Karpas-422 (cell line): ENCODE measurements at places on chromosomes 16 and 17.

DNA sequence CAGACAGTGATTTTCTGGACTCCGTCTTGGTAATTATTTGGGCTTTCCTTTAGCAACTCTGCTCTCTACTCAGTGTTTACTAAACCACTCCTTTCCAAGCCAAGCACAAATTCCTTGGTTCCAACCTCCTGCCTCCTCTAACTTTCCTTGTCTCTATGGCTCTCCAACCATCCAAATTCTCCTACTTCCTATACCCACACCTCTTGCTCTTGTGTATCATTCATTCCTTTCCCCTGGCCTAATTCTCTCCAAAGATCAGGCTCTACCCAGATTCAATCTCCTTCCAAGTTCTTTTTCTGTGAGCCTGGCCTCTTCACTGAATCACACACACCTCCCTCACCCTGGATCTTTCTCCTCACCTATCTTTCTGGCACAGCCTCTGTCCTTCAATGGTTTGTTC, 1.1 kb downstream of the NEURL4 start:
- DNase-seq: no peak

- no peak for DNase-seq
These were observed 231.7 kb downstream of the HAPSTR1 start for GRCh38 chr16:9323170-9323569.

- DNase-seq: no peak
These were observed 90.7 kb downstream of the PITPNC1 start for GRCh38 chr17:67467500-67468455.

- no peak for DNase-seq
These were observed 201.1 kb upstream of the ASIC2 start for GRCh38 chr17:33494151-33494550.

GRCh38 chr17:27361695-27362094, 67.8 kb downstream of the WSB1 start:
- no peak for DNase-seq

DNA sequence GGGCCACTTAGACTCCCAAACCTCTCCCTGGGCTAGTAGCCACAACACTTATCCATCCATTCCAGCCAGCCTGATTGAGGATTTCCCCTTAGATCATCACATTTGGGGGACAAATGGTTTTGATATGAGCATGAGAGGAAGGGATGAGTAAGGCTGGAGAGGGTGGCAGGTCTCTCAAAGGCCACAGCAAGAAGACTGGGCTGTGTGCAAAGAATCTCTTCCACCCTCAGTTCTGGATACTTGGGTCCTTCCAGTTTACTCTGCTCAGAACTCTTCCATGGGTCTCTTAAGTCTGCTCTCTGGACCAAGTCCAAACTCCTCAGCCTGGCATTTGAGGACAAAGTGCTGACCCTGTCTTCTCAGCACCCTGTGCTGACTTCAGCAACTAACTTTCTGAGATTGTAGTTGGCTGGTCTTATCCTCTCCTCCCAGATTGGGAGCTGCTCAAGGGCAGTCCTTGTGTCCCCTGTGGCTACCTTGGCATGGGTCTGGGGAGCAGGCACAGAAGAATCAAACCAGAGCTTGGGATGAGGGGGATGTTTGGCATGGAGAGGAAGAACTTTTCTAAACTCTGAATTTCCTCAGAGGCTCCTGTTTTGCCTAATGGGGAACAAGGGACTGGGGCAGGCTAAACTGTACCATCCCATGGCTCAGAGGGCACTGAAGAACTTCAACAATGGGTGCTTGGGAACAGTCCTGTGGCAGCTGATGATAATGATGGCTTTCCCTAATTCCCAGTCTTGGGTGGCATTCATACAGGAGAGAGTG, 3.1 kb upstream of the NFATC3 start:
- DNase-seq: no peak

DNA sequence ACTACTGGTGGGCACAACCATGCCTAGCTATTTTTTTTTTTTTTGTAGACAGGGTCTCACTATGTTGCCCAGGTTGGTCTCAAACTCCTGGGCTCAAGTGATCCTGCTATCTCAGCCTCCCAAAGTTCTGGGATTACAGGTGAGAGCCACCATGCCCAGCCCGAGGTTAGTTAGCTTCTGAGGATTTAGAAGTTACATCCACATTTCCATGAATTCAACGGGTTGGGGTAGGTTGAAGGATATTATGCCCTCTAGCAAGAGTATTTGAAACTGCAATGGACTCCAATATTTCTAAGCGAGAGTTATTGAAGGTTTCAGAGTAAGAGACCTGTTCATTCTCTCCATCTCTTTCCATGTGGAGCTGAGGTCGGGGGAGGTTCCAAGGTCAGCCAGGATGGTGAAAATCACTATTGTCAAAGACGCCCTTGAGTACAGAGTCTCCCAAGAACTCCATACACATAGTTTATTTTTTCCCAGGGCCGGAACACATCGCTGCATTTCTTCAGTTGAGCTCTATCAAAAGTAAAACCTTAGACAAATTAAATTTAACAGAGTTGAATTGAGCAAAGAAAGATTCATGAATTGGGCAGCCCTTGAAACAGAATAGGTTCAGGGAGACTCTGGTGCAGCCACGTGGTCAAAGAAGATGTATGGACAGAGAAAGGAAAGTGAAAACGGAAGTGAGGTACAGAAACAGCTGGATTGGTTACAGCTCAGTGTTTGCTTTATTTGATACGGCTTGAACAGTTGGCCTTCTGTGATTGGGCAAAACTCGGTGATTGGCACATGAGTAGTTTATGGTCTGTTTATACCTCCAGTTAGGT, 19.0 kb upstream of the ITPRIPL2 start:
- DNase-seq: peak; percentile 60

DNA sequence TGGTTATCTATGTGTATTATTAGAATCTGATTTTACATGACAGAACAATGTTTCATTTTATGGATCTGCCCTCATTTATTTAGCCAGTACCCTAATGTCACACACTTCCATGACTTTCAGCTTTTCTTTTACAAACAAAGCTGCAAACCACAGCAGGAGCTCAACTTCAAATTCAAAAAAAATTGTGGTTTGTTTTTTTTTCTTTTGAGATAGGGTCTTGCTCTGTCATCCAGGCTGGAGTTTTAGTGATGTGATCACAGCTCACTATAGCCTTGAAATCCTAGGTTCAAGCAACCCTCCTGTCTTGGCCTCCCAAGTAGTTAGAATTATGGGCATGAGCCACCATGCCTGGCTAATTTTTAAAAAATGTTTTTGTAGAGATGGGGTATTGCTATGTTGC, 8.2 kb upstream of the MPRIP start:
- DNase-seq: no peak

GRCh38 chr16:54194334-54194743, 92.2 kb downstream of the IRX3 start:
- DNase-seq: no peak

DNA sequence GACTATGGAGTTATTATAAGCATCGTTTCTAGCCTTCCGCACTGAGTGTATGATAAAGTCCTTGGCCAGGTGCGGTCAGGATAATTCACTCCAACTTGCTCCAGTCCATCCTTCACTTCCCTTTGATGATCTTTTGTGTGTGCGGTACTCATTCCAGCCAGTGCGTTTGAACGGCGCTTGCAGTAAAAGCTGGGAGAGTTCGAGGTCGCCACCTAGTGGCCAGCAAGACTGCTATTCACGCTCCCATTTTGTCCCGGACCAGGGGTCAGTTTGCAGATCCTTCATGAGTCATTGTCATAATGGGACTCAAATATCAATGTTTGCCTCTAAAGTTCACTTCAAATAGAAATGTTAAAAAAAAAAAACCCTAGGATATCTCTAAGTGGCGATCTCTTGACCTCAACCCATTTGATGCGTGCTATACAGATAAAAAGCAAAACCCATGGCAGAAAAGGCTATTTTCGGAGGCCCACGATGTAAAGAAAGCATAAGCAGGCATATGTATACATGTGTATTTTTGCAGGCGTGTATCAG, 417.1 kb downstream of the TMEM114 start:
- peak; percentile 86 for DNase-seq

- DNase-seq: peak; percentile 61
These were observed 83.4 kb downstream of the HIC1 start for GRCh38 chr17:2138318-2138717.

GRCh38 chr16:81823111-81823510, 44.0 kb downstream of the PLCG2 start:
- peak; percentile 88 for DNase-seq

DNA sequence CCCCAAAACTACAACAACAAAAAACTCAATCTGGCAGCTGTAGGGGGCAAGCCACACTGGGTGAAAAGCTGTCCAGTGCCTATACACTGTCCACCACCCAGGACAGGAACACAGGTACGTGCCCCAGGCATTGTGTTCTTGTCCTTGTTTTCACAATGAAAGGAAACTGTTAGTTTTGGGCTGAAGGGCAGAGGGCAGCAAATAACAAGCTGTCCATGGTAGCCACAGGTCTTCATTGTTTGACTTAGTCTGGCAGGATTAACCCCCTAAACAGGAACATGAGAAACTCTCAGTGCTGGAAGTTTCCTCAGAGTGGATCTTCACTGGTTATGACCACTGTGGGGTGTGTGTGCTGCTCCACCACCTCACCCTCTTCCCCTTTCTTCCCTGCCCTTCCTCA, 224.6 kb upstream of the N4BP1 start:
- DNase-seq: no peak

DNA sequence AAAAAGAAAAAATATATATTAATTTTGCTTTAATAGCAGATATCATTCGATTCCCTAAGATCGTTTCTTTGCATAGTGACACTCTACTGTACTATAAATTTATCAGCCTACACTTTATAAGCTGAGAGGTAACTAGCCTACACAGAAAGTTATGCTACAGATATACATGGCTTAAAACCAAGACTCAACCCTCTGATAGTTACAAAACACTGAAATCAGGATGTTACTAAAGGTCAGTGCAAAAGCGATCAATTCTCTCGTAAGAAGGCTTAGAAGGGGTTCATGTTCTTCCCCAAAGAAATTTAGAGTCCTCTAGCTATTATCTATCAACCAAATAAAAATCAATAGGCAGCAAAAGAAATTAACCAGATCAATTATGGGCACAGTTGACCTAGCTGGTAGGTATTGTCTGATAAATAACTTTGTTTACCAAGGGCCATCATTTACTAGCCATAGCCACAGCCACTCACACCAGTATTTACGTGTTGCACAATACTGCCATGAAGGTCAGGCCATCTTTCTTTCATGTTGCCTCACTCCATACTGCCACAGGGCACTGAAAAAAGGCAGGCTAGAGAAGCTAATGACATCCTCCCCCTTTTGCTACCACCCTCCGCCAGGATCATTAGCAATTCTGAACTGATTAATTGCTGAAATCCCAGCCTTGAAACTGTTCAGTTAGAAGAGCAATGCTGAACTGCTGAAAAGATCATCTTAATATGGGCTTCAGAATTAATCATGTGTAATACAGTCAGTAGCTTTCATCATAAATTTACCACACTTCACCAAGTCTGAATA, 43.7 kb downstream of the RND2 start:
- DNase-seq: no peak

- peak; percentile 63 for DNase-seq
These were observed 13.4 kb downstream of the GINS2 start for GRCh38 chr16:85675251-85675874.

DNA sequence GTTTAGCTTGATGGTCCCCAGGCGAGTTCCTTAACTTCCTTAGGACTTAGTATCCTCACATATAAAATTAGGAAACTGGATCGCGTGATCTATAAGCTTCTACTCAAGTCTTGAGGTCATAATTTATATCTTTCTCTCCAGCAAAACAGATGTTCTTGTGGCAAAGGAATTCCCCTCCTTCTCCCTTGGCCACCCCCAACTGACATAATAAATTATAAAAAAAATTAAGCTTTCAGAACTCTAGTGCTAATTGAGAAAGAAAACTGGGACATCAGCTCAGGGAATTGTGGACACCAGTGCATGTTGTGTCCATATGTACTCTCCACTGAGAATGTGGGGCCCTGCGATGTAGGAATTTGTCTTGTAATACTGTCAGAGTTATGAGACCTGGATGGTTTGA, 13.5 kb downstream of the GNAO1 start:
- no peak for DNase-seq

- no peak for DNase-seq
These were observed 774 bp downstream of the ENGASE start for GRCh38 chr17:79075446-79075750.

- DNase-seq: no peak
These were observed 257.5 kb downstream of the ENGASE start for GRCh38 chr17:79332011-79332554.

- DNase-seq: peak; percentile 95
These were observed 45.8 kb downstream of the AKAP1 start for GRCh38 chr17:57130708-57131461.

GRCh38 chr16:67677712-67678111, 11.1 kb downstream of the C16orf86 start:
- no peak for DNase-seq

DNA sequence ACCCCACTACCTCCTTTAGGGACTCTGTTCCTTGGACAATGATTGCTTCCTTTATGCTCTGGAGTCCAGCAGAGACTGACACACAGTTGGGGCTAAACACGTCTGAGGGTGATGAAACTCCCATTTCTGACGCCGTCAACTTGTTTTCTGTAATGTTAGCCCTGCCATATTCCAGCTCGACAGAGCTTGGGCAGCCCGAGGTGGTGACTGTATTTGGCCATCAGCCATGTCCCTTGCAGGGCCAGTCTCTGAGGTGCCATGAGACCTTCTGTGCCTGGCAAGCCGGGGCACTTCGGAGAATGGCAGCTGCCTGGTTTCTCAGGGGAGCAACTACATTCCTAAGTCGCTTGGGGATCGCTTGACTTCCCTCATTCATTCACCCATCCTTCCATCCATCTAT, 278.9 kb upstream of the TNRC6C start:
- DNase-seq: no peak

DNA sequence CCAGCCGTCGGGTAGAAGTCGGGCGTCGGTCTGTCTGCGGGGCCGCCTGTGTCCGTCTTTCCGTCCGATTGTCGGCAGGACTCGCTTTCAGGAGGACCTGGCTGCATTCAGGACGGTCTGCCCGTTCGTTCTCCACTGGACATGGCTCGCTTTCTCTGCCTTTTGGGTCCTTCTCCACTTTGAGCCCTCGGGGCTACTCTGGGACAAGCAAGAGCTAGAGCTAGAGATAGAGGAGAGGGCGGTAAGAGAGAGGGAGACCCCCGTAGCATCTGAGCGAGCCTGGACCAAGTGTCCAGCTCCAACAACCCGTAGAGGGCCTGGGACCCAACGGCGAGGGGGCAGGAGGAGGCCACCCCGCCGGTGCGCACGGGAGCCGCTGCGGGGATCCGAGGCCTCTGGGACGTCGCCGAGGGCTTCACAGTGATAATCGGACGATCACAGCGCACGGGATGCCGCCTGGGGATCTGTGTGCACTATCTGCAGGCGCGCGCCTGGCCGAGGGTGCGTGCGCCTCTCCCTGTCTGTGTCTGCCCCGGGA, 4.5 kb downstream of the TBX4 start:
- no peak for DNase-seq

DNA sequence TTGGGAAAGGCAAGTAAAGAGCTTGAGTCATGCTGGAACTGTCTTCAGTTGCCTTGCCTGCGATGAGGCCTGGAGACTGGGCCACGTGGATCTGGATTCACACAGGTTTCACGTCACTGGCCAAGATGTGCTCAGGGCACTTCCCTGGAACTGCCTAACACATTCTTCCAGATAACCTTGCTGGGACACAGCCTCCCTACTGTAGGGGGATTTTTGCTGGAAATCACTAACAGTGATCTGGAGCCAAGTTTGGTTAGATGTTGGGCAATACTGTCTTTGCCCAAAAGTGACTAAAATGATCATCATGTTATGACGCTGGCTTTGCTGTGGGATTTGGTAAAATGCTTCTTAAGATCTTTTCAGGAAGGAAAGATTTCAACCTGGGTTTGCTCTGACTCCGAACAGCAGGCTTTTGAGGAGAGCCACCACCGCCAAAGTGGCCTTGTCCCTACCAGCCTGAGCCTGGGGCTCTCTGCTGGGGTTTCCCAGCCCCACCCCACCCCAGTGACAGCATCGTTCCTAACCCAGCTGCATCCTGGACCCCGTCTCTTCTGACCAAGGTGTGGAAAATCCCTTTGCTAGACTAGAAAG, 14.7 kb downstream of the C1QTNF1 start:
- DNase-seq: no peak
